ENCODE measurements at places on chromosomes 1 and 21. TPM values are rescaled to one million over a fixed set of nuclear protein-coding genes. Genes with fewer than 3 reads are reported as not detected.
A peak's percentile ranks its signal among the peaks of the same experiment; 100 is the strongest.

DNA sequence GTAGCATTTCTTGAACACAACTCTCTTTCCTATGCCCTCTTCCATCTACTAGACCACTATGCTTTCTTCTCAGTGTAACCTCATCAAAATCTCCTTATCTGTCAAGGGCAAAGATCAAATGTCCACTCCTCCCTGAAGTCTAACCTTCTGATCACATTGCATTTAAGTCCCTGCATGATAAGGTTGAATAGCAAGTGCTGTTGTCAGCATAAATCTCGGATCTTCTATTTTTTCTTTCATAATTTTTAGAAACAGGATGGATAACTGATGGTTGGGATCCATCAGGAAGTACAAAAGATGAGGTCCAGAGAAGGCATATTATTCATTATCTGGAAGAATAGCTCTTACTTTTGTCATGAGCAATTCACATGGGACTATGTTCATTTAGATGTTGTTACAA, 41.0 kb downstream of the KCNT2 start:
- H3K36me3 ChIP-seq = no peaks in the 10 kb centered on the region
- H3K27me3 ChIP-seq = no peaks in the 10 kb centered on the region
- H3K27ac ChIP-seq = no peak overlapping the region
- DNase-seq = no peak
- H3K4me1 ChIP-seq = no peaks in the 10 kb centered on the region

GRCh38 chr1:26890467-26890796, 349 bp upstream of the GPN2 start:
- no peaks in the 10 kb centered on the region for H3K27me3 ChIP-seq
- H3K36me3 ChIP-seq = peaks cover 9% of the 10 kb centered on the region
- peaks cover 6% of the 10 kb centered on the region for H3K4me1 ChIP-seq
- DNase-seq = no peak
- H3K4me3 ChIP-seq = peak overlapping the region; percentile 82
- H3K27ac ChIP-seq = peak overlapping the region; percentile 46

SLC16A4 gene
- total RNA-seq = 2.1 TPM

- no peak for DNase-seq
- H3K36me3 ChIP-seq = no peaks in the 10 kb centered on the region
- H3K27me3 ChIP-seq = no peaks in the 10 kb centered on the region
- no peak overlapping the region for H3K4me3 ChIP-seq
- H3K4me1 ChIP-seq = peaks cover 8% of the 10 kb centered on the region
Measured at GRCh38 chr1:64302194-64302593, 98.8 kb downstream of the UBE2U start.

DNA sequence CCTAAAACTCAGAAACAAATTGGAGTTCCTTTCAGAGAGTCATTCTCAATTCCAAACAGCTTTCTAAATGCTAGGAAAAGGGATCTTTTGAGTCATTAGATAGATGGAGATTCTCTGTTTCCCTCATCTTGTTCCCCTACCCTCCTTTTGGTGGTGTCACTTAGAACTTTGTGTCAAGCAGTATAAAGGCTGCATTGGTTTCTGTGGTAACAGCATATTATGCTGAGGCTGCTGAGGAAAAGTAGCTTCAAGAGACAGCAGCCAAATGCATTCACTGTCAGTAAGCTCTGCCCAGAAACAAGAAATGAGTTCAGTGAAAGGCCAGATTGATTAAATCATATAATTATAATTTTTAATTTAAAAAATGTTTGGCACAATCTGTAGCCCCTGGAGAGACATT, 144.1 kb downstream of the LRRC40 start:
- H3K27ac ChIP-seq = no peak overlapping the region
- no peaks in the 10 kb centered on the region for H3K27me3 ChIP-seq

KCNQ4 gene
- total RNA-seq = 0.07 TPM

DNA sequence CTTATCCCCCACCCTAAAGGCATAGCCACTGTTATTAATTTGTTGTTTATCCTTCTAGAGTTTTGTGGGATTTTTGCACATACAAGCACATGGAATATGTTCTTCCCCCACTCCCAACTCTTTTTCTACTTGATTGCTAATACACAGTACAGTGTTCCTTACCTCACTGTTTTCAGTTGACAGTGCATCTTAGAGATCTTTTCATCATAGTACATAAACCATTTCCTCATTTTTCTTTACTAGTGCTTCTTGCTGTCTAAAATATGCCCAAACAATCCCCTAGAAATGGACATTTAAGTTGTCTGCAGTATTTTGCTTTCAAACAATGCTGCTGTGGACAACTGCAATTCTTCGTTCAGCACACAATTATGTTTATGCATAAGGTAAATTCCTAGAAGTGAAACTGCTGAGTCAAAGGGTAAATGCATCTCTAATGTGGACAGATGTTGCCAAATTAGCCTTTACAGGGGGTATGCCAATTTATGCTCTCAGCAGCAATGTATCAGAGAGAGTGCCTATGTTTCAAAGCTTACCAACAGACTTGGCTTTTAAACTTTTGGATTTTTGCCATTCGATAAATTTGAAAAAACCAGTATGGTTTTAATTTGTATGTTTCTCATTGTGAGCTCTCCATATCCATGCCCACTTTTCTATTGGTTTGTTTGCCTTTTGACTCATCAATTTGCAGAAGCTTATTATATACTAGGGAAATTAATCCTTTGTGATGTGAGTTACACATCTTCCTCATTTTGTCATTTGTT, 132.6 kb downstream of the MRPS6 start:
- no peaks in the 10 kb centered on the region for H3K36me3 ChIP-seq
- no peak for DNase-seq
- H3K27me3 ChIP-seq = peaks cover 4% of the 10 kb centered on the region
- peaks cover 6% of the 10 kb centered on the region for H3K4me1 ChIP-seq

- H3K4me1 ChIP-seq = no peaks in the 10 kb centered on the region
- H3K36me3 ChIP-seq = peaks cover 23% of the 10 kb centered on the region
- H3K4me3 ChIP-seq = no peak overlapping the region
- H3K27ac ChIP-seq = no peak overlapping the region
- no peaks in the 10 kb centered on the region for H3K27me3 ChIP-seq
- no peak for DNase-seq
Measured at GRCh38 chr1:40750451-40750908, 33.1 kb upstream of the KCNQ4 start.

- no peaks in the 10 kb centered on the region for H3K36me3 ChIP-seq
- H3K4me1 ChIP-seq = peaks cover 16% of the 10 kb centered on the region
- H3K27ac ChIP-seq = peak within 1 kb of the TSS; percentile 75
- peak; percentile 29 for DNase-seq
Measured at GRCh38 chr21:45074048-45074817, at the start of gene ADARB1. ADARB1 (plus strand) TSS chr21:45074580; CDS start chr21:45171657, 97,077 bp downstream.

SPATA17 gene
- total RNA-seq = not detected

GRCh38 chr1:165287329-165287728, 69.2 kb downstream of the LMX1A start:
- no peaks in the 10 kb centered on the region for H3K36me3 ChIP-seq
- no peak overlapping the region for H3K4me3 ChIP-seq
- no peak overlapping the region for H3K27ac ChIP-seq
- DNase-seq = no peak
- no peaks in the 10 kb centered on the region for H3K4me1 ChIP-seq
- no peaks in the 10 kb centered on the region for H3K27me3 ChIP-seq

GRCh38 chr1:219041818-219042217, 131.9 kb upstream of the LYPLAL1 start:
- no peaks in the 10 kb centered on the region for H3K27me3 ChIP-seq
- H3K4me1 ChIP-seq = no peaks in the 10 kb centered on the region
- no peak overlapping the region for H3K4me3 ChIP-seq
- H3K36me3 ChIP-seq = no peaks in the 10 kb centered on the region
- DNase-seq = peak; percentile 17

DNA sequence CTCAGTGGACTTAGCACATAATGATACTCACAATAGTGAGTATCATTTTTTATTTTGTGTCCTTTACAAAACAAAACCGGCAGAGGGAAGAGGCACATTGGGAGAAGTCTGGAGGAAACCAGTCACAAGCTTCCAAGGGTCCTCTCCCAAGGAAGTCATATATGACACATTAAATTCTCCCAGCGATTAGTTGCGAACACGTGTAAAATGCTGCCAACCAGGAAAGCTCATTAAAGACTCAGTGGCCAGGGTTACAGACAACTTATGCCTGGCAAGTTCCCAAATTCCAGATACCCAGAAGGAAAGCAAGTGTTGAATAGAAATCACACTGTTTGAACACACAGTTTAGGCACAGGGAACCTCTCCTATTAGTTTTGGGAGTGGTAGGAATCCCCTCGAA, 52.5 kb downstream of the TTC13 start:
- DNase-seq = no peak
- H3K36me3 ChIP-seq = no peaks in the 10 kb centered on the region
- H3K4me1 ChIP-seq = no peaks in the 10 kb centered on the region
- no peaks in the 10 kb centered on the region for H3K27me3 ChIP-seq
- H3K27ac ChIP-seq = no peak overlapping the region
- H3K4me3 ChIP-seq = no peak overlapping the region

DNA sequence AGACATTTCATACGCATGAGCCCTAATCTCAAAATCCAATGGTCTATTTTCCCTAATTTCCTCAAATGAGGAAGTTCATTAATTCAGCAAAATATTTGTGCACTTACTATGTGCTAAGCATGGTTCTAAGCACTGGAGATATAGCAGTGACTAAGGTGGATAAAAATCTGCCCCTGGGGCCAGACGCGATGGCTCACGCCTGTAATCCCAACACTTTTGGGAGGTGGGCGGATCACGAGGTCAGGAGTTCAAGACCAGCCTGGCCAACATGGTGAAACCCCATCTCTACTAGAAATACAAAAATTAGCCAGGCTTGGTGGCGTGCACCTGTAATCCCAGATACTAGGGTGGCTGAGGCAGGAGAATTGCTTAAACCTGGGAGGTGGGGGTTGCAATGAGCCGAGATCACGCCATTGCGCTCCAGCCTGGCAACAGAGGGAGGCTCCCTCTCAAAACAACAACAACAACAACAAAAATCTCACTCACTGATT, 4.3 kb upstream of the MIIP start:
- H3K27ac ChIP-seq = no peak overlapping the region
- no peaks in the 10 kb centered on the region for H3K4me1 ChIP-seq
- no peak overlapping the region for H3K4me3 ChIP-seq
- H3K36me3 ChIP-seq = peaks cover 5% of the 10 kb centered on the region
- no peaks in the 10 kb centered on the region for H3K27me3 ChIP-seq

FRRS1 gene
- 4.8 TPM for total RNA-seq
